ENCODE measurements at places on chromosomes 6 and 20. TPM values are rescaled to one million over a fixed set of nuclear protein-coding genes. Genes with fewer than 3 reads are reported as not detected.

EFCAB8 gene
- 2.0 TPM for total RNA-seq

GRCh38 chr20:33604084-33604990 lies 57.8 kb upstream of the C20orf144 start:
- no peak for DNase-seq
- 0 out of 2 replicates have a peak, but pooled peaks cover 1% of the 10 kb centered on the region for H3K36me3 ChIP-seq
- no peaks in the 10 kb centered on the region for H3K4me1 ChIP-seq
- no peak overlapping the region for H3K4me3 ChIP-seq
- H3K27me3 ChIP-seq: no peaks in the 10 kb centered on the region

DNA sequence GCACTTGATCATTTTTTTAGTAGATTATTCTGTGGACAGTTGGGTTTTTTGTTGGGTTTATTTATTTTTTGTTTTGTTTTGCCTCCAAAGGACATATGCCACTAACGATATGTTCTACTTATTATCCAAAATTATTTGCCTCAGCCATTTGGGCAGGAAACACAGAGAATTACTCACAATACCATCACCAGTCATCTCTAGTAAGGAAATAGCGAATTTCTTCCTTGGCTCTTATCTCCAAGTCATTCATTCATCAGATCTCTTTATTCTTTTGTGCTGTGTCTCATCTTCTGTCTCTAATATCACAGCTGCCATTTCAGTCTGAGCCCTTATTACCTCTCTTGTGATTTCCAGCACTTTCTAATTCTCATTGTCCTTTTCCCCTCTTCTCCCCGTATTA lies 130.4 kb upstream of the SMLR1 start:
- DNase-seq: no peak
- no peaks in the 10 kb centered on the region for H3K27me3 ChIP-seq
- H3K36me3 ChIP-seq: no peaks in the 10 kb centered on the region
- no peak overlapping the region for H3K27ac ChIP-seq
- H3K4me3 ChIP-seq: no peak overlapping the region

GRCh38 chr6:43766964-43767461 lies 3.0 kb upstream of the VEGFA start:
- no peak for DNase-seq
- H3K4me3 ChIP-seq: no peak overlapping the region

DNA sequence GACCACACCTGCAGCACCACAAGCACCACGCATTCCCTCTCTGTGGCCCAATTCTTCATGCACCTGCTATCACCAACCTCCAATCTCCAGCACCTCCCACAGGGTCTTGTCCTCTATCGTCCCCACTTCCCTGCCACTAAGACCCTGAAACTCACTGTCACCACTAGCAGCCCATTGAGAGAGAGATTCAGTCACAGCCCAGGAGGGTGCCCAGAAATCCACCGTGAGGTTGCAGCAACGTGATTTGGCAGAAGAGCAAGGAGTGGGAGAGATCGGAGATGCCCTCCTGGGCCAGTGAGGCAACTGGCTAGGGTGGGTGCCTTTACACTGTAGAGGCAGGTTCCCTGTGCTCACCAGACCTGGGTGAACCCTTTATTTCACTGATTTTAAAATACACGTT lies 90.1 kb downstream of the ANKRD60 start:
- H3K4me1 ChIP-seq: peaks cover 16% of the 10 kb centered on the region
- no peak for DNase-seq
- H3K4me3 ChIP-seq: no peak overlapping the region
- no peaks in the 10 kb centered on the region for H3K36me3 ChIP-seq
- H3K27ac ChIP-seq: no peak overlapping the region

Measured in Caco-2 (cell line).